ENCODE measurements at places on chromosomes 1 and 21.

GRCh38 chr1:8089535-8090228, 63.6 kb upstream of the ERRFI1 start:
- no peak for DNase-seq

GRCh38 chr21:27112186-27112585, 145.3 kb upstream of the ADAMTS5 start:
- no peak for DNase-seq

- DNase-seq, result no peak
Observed at GRCh38 chr1:207858281-207858680, 52.6 kb downstream of the CD34 start.

DNA sequence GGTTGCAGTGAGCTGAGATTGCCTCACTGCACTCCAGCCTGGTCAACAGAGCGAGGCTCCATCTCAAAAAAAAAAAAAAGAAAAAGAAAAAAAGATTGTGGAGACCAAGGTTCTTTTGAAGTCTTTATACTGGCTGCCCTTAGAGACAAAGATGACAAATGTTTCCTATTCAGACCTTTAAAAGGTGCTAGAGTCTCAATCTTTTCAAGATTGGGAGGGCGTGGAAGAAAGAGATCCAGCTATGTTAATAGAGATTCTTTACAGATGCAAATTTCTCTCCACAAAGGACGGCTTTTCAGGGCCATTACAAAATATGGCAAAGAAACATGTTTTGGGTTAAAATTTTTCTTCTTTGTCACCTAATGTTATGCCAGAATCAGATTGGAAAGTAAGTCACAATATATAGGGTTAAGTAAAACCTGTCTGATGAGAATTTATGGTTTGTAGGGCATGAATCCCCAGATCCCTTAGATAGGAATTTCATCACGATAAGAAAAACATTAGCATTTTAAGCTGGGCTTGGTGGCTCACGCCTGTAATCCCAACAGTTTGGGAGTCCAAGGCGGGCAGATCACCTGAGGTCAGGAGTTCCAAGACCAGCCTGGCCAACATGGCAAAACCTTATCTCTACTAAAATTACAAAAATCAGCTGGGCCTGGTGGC, 13.0 kb upstream of the MORC3 start:
- no peak for DNase-seq

DNA sequence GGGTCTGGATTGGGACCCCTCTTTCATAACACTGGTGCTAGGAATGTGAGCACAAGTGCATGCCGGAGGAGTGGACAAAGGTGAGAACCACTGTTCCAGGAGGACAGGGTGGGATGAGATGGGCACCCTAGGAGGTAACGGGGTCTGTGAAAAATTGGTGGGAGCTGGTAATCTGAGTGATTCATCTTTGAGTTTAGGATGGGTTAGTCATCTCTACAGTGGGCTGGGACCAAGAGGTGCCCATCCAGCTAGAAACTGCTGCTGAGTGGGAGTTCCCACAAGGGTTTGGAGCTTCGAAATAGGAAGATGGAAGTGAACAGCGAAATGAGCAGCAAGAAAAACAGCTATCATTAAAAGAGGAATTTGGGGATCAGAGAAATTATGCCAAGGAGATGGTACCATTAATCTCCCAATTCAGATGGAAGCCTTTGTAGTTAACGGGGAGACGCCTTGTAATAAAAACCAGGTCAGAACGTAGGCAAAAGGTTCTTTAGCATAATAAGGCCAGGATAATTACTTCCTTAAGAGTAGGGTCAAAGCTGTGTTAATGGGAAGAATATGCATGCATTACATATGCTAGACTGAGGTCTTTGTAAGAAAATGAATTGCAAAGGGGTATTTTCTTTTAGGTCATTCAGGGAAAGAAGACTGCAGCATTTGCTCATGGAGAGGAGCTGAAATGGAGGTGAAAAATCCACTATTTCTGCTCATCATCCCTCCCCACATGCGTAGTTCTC, 55.5 kb downstream of the OLFML3 start:
- DNase-seq, result no peak

GRCh38 chr1:21653744-21654100, 15.4 kb downstream of the RAP1GAP start:
- no peak for DNase-seq

GRCh38 chr1:223074445-223075300, 68.4 kb downstream of the TLR5 start:
- DNase-seq, result no peak

DNA sequence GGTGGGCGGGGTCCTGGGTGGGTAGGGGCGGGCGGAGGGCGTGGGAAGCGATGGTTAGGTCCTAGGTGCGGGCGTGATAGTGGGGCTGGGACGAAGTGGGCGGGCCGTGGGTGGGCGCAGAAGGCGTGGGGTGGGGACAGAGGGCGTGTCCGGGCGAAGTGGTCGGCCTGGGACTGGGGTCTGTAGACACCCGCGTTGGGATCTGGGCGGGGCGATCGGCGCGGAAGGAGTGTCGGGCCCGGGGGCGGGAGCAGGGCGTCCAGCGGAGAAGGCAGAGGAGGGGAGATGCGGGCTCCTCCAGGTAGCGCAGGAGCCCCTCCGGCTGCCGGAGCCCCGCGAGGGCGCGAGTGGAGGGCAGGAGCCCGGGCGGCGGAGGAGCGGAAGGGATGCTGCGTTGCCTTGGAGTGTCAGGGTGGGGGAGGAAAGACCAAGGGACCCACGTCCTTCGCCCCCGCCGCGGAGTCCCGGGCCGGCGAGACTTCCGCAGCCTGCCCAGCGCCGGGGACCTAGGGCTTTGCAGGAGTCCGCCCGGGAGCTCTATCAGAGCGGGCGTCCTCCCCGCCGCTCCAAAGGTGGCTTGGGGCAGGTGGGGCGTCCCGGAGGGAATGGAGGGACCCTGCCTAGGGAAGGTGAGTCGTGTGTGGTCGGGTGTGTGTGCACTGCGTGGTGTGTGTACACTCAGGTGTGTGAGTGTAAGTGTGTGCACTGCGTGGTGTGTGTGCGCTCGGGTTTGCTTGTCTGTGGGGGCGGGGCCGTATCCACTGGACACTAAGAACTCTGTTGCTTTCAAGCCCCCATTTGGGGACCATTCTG, 27.0 kb upstream of the PRSS38 start:
- no peak for DNase-seq

GRCh38 chr1:163896001-163896400, 574.2 kb downstream of the NUF2 start:
- DNase-seq, result no peak

DNA sequence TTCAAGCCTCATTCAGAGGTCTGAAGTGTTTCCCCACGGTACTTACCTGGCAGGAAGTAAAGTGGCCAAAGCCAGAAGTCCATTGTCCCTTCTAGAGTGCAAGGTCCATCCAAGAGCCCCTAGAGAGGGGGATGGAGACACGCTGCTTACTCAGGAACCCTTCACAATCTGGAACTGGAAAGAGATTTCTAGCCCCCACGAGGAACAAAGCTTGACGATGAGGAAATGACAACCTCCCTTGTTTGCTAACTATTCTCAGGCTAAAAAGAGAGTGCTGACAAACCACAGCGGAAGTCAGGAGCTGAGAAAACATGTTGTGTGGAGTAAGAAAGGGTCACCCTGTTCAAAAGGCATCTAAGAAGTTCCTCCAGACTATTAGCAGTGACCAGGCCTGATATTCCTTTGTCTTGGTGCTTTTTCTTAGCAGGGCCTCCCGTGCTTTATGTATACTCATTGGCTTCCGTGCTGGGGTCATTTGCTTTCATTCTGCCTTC, at the start of gene FCMR:
Gene FCMR (minus strand): TSS at position 170 of the 494 bp plus-strand sequence. CDS start 87 bp downstream, at position 83.
- no peak for DNase-seq

DNA sequence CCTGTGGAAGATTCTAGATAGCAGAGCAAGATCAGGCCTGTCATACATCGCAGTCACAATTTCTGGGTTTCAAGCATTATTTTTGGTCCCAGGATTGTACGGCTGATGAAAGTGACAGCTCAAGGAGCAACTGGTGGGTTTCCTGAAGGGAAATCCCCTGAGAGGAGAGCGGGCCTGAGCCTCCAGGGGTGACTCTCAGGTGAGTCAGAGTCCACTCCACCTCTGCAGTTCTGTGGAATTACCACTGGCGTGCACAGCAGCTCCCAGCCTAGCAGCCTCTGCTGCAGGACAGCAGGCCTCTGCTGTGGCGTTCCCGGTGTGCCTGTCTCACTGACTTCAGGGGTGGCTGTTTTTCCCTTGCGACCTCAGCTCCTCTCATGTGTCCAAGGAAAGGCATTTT, 24.4 kb downstream of the SLC66A1 start:
- DNase-seq, result no peak

- DNase-seq, result no peak
Observed at GRCh38 chr1:247471445-247472016, 13.6 kb upstream of the OR2B11 start.

GRCh38 chr21:38905328-38905727, 99.6 kb downstream of the ETS2 start:
- no peak for DNase-seq

DNA sequence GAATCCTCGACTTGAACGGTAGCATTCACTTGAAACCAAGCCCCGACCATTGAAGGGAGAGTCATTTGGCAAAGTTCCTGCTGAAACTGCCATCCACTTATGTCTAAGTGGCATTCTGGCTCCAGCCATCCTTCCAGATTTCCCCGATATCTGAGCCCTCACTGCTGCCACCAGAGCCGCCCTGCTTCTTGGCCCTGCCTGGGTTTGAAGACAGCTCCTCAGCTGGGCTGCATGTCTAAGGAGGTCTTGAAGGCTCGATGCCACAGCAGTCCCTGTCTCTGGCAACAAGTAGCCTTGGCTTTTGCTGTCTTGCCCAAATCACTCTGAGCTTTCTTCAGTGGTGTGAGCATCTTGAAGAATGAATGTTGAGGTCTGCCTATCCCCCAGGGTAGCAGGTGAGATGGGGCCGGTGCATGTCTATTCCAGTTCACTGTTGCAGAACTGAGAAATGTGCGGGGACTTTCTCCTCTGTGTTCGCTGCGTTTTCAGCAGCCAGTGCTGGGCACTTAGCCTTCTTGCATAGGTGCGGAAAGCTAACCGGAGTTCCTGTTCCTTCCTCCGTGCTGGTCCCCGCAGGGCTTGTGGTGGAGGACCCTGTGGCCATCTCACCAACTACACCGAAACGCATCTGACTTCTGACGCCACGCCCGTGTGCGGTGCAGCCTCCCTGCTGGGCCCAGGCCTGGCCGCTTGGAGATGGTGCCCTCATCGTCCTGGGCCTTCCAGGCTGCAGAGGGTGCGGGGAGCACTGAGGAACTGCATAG, 29.2 kb downstream of the MAN1C1 start:
- no peak for DNase-seq

- no peak for DNase-seq
Observed at GRCh38 chr21:33025106-33025488, 638 bp upstream of the OLIG2 start.

DNA sequence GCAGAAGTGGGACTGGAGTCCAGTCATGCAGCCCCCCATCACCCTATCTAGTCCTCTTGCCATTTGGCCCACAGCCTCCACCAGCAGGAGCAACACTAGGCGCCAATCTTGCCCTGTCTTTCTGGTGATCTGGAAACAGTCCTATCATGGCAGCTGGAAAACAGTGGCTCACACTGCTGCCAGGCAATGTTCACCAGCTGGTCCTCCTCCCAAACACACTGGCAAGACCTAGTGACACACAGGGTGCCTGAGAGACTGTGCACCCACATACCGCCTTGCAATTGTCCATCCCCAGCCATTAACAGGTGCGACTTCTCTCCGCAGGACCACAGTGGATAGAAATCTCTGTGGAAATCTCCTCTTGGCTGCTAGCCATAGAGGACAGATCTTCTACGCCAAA, 105.5 kb downstream of the HIVEP3 start:
- DNase-seq, result no peak

- no peak for DNase-seq
Observed at GRCh38 chr1:172851077-172851476, 192.2 kb downstream of the FASLG start.

GRCh38 chr21:17616831-17617230, 4.1 kb upstream of the BTG3 start:
- DNase-seq, result no peak

DNA sequence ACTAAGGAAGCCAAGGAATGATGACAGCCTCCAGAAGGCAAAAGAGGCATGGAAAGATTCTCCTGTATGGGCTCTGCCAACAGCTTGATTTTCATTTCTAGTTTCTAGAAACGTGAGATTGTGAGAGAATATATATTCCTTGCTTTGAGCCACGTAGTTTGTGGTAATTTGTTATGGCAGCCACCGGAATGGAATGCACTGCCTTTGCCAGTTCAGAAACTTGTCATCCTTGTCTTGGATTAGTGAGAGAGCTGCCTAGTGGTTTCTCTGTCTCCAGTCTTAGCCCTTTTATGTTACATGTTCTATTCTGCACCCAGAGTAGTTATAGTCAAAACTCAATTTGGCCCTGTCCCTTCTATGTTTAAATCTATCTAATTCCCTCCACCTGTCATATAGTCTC, 216.0 kb upstream of the PTGFR start:
- no peak for DNase-seq

- DNase-seq, result no peak
Observed at GRCh38 chr1:181918880-181919525, 142.5 kb downstream of the ZNF648 start.

- DNase-seq, result peak; percentile 30
Observed at GRCh38 chr1:230772457-230773395, 25.5 kb downstream of the CAPN9 start.

DNA sequence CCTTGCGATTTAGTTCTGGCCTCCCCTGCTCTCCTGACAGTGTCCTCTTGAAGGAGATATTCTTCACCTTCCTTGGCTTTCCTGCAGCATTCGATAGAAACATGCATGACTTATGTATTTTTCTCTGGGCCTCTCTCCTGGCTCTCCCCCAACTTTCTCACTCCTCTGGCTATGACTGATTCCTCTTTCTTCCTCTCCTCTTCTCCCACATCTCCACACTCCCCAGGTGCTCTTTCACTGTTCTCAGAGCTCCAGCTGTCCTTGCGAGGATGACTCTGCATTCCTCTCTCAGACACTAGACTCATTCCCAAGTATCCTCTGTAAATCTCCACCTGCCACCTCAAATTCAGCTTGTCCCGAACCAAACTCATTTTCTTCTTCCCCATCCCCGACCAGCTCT, 18.0 kb downstream of the LRRC42 start:
- no peak for DNase-seq

DNA sequence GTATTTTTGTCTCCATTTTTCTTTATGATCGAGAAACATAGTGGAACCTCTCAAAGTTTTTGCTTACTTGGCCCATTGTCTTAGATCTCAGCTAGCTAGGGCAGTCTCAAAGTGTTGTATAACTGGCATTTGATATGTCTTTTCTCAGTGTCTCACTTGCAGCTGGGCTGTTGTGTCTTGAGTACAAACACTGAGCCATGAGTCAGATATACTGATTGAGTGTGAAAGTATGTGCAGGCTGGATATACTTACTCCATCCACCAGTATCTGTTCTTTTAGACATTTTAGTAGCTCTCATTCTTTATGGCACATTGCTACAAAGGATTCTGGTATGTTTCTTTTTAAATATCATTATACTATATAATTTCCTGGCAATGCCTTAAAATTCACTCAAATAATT, 14.3 kb upstream of the GPR52 start:
- peak; percentile 45 for DNase-seq

DNA sequence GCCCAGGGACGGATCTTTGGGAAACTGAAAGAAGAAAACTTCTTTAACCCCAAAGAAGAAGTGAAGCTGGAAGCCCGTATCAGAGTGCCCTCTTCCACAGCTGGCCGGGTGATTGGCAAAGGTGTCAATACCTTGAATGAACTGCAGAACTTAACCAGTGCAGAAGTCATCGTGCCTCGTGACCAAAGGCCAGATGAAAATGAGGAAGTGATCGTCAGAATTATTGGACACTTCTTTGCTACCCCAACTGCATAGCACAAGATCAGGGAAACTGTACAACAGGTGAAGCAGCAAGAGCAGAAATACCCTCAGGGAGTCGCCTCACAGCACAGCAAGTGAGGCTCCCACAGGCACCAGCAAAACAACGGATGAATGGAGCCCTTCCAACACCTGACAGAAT, 114.0 kb downstream of the NBPF12 start:
- no peak for DNase-seq

- no peak for DNase-seq
Observed at GRCh38 chr1:184665360-184665759, 89.3 kb downstream of the EDEM3 start.

All from skeletal muscle cell (primary cell).